Stimulated activated CD4-positive, alpha-beta T cell treated with anti-CD3 and anti-CD28 coated beads, Interleukin-2, amount 100 ng/mL, for 4 hours (primary cell): ENCODE measurements at places on chromosomes 6 and 20.

DNA sequence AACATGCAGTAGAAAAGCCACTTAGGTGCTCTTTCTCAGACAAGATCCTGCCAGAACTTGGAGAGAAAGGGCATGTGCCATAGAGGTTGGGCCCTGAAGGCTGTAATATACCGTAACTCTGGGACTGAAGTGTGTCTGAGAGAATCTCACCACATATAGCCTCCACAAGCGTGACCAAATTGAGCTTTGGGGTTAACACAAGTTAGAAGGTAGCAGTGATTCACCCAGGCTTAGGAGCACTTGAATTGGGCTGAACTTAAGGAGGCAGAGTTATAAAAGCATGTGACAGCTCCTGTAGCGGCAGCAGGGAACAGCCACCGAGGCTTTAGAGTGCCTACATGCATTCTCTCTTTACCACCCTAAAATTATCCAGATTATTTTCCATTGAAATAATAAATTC lies 361.6 kb downstream of the PHF3 start:
- no peak for DNase-seq

DNA sequence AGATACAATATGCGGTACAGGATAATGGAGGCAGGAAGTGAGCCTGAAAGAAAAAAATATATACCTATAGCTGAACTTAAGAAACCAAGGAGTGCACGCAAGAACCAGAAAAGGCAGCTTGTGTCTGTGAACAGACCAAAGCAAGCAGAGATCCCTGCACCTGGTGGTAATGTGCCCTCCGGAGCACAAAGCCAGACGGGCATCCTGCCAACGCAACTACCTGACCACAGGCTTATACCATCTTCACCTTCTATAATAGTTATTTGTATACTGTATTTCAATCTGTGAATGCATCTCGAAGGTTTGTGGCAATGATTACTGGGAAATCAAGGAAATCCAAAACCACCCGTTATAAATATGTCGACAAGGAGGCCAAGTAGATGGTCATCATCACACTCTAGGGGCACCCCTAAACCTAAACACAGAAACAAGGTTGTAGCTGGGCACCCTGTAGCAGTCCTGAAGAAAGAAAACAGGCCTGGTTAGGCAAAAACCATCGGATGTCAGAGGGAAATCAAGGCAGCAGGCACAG lies 801 bp downstream of the FBXL4 start:
- DNase-seq: no peak

- no peak for DNase-seq
Observed at GRCh38 chr20:5570031-5570430, 180.2 kb upstream of the SHLD1 start.

- DNase-seq: no peak
Observed at GRCh38 chr6:97053643-97054411, 129.3 kb downstream of the KLHL32 start.

- no peak for DNase-seq
Observed at GRCh38 chr6:166587631-166588413, 1.3 kb upstream of the RAMACL start.

GRCh38 chr6:144695858-144696533 lies 410.9 kb downstream of the UTRN start:
- no peak for DNase-seq

DNA sequence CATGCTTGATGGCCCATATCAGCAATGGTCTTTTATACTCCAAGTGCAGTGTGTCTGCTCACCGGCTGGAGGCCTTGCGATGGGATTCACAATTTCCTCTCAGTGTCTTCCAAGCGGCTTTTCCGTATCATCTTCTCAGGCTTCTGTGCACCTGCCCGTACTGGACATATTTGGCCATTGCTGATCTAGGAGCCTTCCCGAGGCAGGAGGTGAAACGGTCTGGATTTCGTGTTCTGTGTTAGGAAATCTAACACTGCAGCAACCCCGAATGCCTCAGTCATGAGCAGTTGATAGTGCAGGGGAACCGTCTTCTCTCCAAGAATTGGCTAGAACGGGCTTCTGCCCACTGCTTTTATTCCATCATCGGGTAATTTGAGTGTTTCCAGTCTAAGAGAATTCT lies 60.5 kb downstream of the PPP1R14C start:
- no peak for DNase-seq

- DNase-seq: no peak
Observed at GRCh38 chr20:49620364-49621240, 52.7 kb upstream of the PTGIS start.

GRCh38 chr6:166598441-166599138 lies 12.1 kb upstream of the RAMACL start:
- DNase-seq: no peak

GRCh38 chr6:117272032-117272866 lies 6.9 kb downstream of the VGLL2 start:
- no peak for DNase-seq
